ENCODE measurements at places on chromosomes 7 and 10. TPM values are rescaled to one million over a fixed set of nuclear protein-coding genes. Genes with fewer than 3 reads are reported as not detected.

The MACC1 gene
- 0.26 TPM for total RNA-seq

The HYAL4 gene
- total RNA-seq = not detected

The ANKRD2 gene
- 204 TPM for total RNA-seq

The CDH23 gene
- total RNA-seq = 3.9 TPM

The STEAP2 gene
- 22.2 TPM for total RNA-seq

The PPP1R3C gene
- total RNA-seq = 250 TPM

The LBX1 gene
- total RNA-seq = not detected

DNA sequence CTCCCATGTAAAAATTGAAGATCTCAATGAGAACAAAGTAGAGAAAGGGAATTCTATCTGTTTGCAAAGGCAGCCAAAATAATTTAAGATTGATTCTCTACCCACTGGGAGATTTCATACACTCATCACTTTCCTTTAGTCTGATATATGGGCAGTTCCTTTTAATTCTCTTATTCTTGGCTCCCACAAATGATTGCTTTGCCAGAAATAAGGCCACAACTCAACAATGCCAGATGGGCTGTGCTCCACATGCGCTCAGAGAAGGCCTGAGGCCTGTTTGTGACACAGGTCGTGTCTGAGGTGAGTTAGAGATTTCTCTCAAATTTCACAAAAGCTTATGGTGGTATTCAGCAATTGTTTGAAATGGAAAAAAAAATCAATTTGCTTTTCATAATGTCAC lies 501.9 kb upstream of the SEMA3D start:
- DNase-seq = no peak

GRCh38 chr10:47294501-47294900 lies 5.5 kb upstream of the GDF10 start:
- peak; percentile 49 for DNase-seq

- no peak for DNase-seq
Measured at GRCh38 chr10:74156919-74157289, 5.9 kb downstream of the ADK start.

GRCh38 chr10:116263870-116264655 lies 8.9 kb downstream of the GFRA1 start:
- DNase-seq = no peak

GRCh38 chr10:131201741-131202515 lies 109.6 kb downstream of the TCERG1L start:
- no peak for DNase-seq

DNA sequence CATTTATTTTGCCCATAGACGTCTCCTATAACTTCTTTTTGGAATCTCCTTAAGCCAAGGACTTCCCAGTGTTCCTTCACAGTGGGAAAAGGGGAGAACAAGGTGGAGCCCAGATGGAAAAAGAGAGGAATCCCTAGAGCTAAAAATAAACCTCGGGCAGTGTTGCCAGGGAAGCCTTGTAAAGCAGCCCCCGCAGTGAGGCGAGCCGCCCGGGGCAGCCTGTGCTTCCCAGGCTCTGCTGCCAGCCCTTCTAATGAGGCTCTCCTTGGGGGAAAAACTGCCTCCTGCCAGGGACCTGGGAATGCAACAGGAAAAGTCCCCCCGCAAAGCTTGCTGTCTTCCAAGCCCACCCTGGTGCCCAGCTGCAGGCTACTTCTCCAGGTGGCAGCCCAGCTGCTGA lies 71.7 kb downstream of the SH3PXD2A start:
- no peak for DNase-seq

DNA sequence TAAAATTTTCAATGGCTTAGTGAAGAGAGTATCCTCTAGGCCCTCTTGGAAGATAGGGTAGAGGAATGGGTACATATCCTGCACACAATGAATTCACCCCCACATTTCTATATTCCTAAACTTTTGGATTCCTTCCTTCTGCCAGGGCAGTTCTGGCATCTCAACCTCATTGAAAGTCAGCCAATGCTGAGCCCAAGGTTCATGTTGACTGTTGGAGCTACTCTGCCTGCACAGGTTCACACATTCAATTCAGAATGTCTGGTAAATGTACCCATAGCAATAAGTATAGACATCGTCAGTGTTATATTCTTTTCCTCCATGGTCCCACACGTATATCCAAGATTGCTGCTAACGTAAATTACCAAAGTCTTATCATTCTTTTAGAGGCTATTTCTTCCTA lies 48.9 kb upstream of the STARD3NL start:
- no peak for DNase-seq

DNA sequence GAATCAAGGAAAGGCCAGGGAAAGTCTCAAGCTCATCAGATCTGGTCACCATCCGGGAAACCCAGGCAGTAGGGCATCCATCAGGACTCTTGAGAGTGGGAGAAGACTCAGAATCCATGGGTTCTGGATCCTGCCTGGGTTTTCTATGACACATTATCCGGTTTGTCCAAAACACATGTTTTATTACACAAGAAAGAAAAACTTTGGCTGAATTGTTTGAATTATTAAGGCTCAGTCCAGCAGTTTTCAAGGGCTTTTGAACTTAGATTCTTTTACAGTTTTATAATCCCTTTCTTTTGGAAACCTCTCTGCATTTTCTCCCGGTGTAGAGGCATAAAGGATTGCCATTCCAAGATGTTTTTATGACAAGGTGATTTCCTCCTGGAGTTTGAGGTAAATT lies 528.5 kb upstream of the MGMT start:
- DNase-seq = no peak

- DNase-seq = no peak
Measured at GRCh38 chr10:104035194-104036068, 50.2 kb downstream of the COL17A1 start.

DNA sequence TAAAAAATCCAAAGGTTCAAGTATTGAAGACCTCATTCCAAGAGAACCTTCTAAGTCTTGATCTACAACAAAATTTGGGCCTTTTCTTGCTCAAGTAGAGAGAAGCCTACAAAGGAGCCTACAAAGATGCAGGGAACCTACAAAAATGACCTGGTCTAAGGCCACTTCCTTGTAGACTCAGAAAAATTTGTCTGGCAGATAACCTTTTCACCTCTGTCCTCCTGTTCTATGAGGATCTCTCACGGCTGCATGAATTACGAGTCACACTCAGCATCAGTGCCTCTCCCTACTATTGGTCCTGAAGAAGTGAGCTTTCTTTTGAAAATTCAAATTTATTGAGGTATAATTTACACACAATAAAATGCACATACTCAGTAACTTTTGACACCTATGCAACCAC lies 29.3 kb downstream of the CCNJ start:
- DNase-seq = no peak

- DNase-seq = no peak
Measured at GRCh38 chr7:27958933-27959548, 219.1 kb downstream of the TAX1BP1 start.

GRCh38 chr10:90775351-90776028 lies 82.3 kb downstream of the HTR7 start:
- no peak for DNase-seq
